ENCODE measurements at places on chromosomes 11 and 22.

GRCh38 chr11:46387919-46388618 is 3.5 kb downstream of the CHRM4 start:
- no peak for DNase-seq

- DNase-seq: peak; percentile 83
These were observed 198.5 kb upstream of the CTSC start for GRCh38 chr11:88535916-88536547.

- DNase-seq: no peak
These were observed 36.6 kb downstream of the ST3GAL4 start for GRCh38 chr11:126391970-126392632.

- DNase-seq: no peak
These were observed 124.6 kb downstream of the PHF21B start for GRCh38 chr22:44884968-44885805.

GRCh38 chr22:50571264-50572175 is 6.7 kb downstream of the CPT1B start:
- DNase-seq: no peak

GRCh38 chr11:15901790-15902189 is 454.6 kb downstream of the SOX6 start:
- no peak for DNase-seq

DNA sequence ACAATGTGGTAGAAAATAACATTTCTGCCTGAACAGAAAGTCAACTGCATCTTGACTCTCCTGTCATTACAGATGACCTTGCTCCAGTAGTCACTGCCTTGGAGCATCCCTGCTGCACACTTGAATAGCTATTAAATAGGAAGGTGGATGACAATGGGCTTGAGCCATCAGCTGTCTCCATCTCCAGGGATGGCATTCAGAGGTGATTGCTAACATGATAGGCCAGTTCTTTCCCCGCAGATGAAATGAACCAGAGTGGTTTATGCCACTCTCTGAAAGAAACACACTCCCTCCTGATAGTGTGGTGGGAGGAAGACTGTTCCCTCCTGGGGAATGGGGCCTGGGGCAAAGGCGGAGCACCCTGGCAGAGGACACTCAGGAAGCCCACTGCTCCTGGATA is 57.1 kb upstream of the OLFML1 start:
- no peak for DNase-seq
